A172 (cell line): ENCODE measurements at places on chromosomes 11 and 22. TPM values are rescaled to one million over a fixed set of nuclear protein-coding genes. Genes with fewer than 3 reads are reported as not detected.

- DNase-seq: peak; percentile 27
These were observed 592 bp upstream of the CTSC start for GRCh38 chr11:88337987-88338668.

DNA sequence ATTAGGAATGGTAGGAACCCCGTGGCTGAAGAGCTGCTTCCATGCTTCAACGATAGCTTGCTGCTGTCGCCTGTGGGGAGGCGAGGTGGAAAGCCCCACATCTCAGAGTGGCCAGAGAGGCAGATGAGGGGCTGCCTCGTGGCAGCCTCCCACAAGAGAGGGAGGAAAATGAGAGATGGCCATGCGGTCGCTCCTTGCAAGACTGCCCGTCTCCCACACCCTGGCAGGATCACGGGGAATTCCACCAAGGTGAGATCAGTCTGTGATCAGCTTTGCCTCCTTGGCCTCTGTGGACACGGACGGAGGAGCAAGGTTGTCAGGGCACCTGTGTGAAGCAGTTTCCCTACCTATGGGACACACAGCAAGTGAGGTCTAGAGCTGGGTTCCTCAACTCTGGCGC lies 3.0 kb downstream of the CRYBA4 start:
- no peak for DNase-seq

DNA sequence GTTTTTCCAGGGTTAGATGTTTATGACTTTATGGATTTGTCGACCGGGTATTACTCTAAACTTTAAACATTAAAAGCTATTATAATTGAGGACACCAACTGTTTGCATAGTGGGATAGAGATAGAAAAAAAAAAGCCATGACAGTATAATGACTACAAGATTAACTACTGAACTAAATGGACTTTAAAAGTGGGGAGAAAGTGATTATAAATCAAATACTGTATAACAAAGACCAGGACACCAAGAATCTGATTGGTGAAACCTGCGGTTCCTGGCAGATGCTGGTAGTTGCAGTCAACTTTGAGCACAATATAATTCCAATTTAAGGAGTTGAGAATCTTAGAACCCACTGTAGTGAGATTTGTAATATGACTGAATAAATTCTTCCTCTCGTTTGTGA lies 2.5 kb downstream of the CRKL start:
- DNase-seq: peak; percentile 1

GRCh38 chr11:87739261-87739660 lies 436.0 kb downstream of the RAB38 start:
- DNase-seq: no peak

DNA sequence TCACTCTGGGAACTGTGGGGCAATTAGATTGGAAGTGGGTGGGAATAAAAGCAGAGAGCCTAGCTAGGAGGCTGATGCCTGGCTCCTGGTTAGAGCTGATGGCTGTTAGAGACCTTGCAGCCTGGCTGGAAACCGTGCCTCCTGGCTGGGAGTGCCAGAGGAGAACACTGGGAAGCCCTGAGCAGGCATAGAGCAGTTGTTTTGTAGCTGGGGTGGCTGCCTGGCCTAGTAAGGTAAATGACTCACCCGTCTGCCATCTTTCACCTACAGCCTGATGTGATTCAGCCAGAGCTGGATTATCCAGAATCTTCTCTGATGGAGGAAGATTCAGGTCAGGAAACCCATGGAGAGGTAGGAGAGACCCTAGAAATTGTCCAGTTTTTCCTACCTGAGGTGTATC lies 6.1 kb downstream of the UQCR10 start:
- DNase-seq: peak; percentile 59

GRCh38 chr11:112185883-112186282 lies 10.6 kb downstream of the BCO2 start:
- DNase-seq: no peak

DNA sequence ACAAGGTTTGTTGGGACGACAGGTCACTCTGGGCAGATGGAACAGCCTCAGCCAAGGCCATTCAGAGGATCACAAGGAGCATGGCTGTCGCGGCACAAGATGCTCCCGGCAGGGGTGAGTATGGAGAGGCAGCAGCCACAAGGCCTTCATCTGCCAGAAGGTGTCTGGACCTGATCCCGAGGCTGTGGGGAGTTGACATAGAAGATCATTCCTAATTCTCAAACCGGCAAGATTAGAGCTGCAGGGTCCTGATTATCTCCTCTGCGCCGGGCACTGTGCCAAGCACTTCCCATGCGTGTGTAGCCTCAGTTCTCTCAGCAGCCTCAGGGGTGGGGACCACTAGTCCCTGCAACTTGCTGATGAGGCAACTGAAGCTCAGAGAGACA lies 32.3 kb upstream of the RFPL3 start:
- DNase-seq: no peak

- no peak for DNase-seq
These were observed 14.1 kb downstream of the DGAT2 start for GRCh38 chr11:75782540-75783263.

The PRAME gene
- total RNA-seq: 53.8 and 57.4 TPM in 2 replicates

The OR6A2 gene
- total RNA-seq: not detected in 2 replicates

The SLC22A9 gene
- total RNA-seq: not detected in 2 replicates
